ENCODE measurements at places on chromosomes 16 and 17.

- no peak for DNase-seq
Observed at GRCh38 chr16:6913566-6913965, 419.1 kb upstream of the RBFOX1 start.

GRCh38 chr17:34581446-34582184 lies 2.2 kb downstream of the TMEM132E start:
- DNase-seq = no peak

- peak; percentile 47 for DNase-seq
Observed at GRCh38 chr16:16092925-16093627, 130.2 kb downstream of the ABCC6 start.

DNA sequence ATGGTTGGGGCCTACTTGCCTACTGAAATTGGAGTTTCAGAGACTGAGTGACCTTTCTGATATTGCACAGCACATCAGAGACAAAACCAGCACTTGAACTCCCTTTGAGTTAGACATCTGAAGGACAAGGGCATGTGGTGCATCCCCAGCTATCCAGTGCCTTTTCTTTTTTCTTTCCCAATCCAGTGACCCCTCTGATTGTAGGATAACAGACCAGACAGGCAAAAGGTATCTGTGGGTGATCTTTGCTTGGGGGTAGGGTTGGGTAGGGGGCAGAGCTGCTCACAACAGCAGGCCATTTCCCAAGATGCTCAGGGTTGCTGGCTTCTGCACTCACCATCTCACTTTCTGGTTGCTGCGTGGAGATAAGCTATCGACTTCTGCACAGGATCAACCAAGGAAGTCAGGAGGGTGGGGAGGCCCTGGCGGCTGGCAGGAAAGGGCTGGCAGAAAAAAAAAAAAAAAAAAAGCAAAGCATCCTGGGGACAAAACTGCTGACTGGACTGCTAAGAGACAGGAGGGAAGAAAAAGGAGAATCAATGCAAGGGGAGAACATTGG lies 42.2 kb downstream of the HOXB1 start:
- DNase-seq = no peak

- DNase-seq = no peak
Observed at GRCh38 chr16:69378036-69378435, 7.8 kb downstream of the TERF2 start.

DNA sequence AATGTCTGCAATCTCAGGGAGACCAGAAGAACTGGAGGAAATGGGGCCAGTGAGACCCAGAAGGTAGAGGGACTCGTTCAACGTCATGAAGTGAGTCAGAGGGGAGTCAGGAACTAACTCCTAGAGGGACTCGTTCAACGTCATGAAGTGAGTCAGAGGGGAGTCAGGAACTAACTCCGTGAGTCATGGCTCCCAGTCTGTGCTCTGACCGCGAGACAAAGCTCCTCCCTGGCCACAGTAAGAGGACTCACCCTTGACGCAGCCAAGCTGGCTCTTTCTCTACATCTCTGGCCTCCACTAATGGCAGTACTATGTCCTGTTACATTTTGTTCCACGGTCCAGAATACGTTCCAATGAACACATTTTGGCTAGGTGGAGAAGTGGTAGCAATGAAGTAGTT lies 902.5 kb downstream of the KCNJ2 start:
- DNase-seq = no peak

DNA sequence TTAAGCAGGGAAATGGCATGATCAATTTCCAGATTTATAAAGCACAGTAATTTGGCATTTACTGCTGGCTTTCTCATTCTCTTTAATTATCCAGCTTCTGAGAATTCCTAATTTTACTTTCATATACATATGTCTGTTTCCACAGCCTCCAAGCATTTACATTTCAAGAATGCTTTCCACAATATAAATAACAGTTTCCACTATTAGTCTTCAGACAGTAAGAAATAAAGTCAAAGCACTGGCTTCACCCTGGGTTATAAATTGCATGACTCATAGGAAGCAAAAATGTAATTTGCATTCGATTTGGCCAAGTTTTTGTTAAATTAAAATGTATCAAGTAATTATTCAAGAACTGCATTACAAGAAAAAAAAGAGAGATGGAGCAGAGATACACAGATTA lies 53.5 kb downstream of the MPHOSPH6 start:
- no peak for DNase-seq

DNA sequence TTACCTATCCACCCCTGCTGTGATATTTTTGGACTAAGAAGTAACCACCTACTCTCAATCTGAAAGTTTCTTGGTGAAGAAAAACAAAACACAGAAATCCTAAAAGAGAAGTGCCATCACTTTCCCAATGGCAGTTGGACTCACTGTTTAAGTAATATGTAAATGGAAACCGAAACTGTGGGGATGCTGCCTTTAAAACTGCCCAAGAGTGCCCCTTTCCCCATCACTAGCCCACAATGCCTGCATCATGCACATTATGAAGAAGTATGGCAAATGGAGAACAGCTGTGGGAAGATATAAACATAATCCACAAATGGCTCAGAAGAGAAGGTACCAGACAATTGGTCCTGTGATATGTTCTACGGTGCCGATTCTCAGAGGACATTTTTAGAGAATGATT lies 33.5 kb upstream of the SLC6A2 start:
- DNase-seq = no peak

DNA sequence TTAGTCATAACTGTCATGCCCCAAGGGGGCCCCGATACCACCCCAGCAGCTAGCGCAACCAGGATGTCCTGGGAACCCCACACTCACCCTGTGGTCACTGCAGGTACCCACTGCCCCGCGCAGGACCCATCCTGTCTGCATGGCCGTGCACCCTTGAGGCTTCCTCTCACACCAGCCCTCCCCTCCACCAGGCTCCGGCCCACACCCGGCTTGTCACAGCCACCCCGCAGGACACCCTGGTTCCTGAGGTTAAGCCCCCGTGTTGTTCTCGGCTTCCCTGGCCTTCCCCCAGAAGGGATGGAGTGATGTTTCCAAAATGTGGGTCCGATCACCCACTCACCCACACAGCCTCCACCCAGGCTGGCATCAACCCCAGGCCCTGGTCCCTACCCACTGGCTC lies 7.5 kb downstream of the DNASE1L2 start:
- no peak for DNase-seq

GRCh38 chr16:87297407-87297806 lies 19.8 kb downstream of the C16orf95 start:
- DNase-seq = no peak

DNA sequence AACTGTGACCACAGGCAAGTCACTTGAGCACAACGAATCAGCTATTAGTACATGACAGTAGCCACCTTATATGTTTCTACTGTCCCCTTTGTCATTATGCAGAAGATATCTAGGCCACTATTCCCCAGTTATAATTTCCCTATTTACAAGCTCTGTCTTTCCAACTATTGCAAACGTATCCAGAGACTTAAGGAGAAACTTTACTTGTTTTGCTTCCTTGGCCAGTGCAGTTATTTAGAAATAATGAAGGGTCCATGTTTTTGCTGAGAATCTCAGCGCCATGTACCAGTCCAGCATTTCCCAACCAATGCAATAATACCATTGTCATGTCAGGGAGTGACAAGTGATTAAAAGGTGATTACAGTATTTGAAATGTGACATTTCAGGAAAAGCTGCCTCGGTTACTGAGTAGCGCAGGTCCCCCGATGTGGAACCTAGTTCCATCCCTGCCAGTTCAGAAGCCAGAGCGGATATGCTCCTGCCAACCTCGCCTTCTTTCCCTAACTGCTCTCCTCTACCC lies 743 bp downstream of the ZNF624 start:
- no peak for DNase-seq

GRCh38 chr17:50638966-50639713 lies 4.5 kb downstream of the ABCC3 start:
- DNase-seq = no peak

- DNase-seq = no peak
Observed at GRCh38 chr16:29812754-29813643, 1.0 kb downstream of the PRRT2 start.

DNA sequence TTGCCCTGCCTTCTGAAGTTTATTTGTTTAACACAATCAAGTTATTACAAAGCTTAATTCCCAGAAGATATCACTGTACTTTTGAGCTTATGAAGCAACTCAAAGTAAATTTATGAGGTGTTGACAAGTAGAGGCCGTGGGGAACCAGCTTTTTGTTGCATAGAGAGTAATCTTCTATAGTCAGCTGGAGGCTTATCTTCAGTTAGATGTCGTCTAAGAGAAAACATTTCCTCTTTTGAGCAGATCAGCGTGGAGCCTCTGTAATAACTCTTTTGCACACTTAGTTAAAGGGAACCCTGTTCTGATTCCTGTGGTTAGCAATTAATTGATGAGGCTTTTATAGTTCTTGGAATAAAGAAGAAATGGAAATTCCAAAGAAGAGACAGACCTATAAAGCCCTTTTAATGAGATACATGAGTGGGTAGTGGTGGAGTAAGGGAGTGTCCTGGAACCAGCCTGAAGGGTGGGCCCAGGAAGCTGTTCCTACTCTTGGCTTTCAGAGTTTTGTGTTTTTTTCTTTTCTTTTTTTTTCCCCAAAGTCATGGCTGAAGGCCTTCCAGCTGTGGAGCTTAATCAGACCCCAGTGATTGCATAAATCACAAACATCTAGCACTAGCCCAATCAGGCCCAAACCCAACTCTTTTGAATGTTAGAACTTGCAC lies 28.9 kb upstream of the MAP3K14 start:
- DNase-seq = no peak

DNA sequence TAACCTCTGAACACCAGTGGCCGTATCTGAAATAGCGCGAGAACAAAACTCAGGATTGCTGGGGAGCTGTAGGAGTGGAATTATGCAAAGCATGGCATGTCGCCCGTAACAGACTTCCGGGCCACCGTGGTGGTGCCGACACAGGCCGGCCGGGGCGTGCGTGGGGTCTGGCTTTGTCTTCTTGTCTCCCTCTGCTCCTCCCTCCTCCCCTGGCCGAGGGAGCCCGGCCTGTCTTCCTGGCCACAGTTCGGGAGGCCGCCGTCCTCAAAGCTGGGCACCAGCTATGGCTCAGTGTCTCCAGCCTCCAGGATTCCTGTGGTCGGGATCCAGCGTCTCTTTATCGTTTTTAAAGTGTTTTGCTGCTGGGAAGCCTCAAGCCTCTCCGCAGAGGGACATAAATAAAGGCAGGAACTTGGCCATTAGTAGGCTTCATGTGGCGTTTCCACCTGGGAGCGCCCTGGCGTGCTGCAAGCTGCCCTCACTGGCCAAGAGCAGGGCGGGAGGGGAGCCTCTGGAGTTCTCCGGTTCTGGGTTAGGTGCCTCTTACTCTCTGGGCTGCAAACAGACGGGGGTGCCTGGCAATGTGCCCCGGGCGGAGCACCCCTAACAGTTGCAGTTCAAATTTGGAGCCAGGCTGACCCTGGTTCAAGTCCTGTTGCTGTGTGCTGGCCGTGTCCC lies 22.0 kb upstream of the NPTX1 start:
- no peak for DNase-seq

- DNase-seq = no peak
Observed at GRCh38 chr17:17206124-17206912, at the start of gene PLD6. Gene PLD6, minus strand, starts transcription at chr17:17206333. Its CDS starts 47 bp downstream, at chr17:17206286.

GRCh38 chr17:1365445-1366039 lies 34.5 kb downstream of the YWHAE start:
- DNase-seq = peak; percentile 48

- no peak for DNase-seq
Observed at GRCh38 chr17:28466521-28467048, 6.9 kb upstream of the SLC13A2 start.

GRCh38 chr17:38671939-38672720 lies 2.6 kb downstream of the EPOP start:
- DNase-seq = no peak

DNA sequence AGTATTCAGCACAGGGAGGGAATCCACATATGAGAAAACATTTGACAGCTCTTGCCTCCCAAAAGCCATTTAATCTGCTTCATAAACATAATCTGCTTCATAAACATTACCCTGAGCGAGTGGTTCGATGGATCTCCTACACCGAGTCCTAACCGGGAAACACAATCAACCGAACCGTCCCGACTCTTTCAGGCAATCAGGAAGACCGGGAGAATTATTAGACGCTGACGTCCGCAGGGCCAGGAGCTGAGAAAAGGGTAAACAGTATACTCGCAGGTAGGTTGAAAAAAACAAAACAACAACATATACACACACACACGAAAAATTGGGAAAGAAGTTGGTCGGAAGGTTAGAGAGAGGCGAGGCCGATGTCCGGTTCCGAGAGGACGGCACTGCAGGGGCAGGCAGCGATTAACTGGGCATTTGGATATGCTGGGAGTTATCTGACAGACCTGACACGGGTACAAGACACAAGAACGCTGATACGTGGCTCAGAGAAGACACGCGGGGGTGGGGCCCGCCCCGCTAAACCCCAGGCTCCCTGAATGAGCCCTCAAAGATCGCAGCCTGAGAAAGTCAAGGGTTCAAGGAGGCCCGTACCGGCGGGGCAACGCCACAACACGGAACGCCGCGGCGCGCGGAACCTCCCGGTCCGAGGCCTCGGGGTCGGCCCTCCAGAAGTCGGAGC lies 585 bp downstream of the AP1G1 start:
- DNase-seq = no peak

GRCh38 chr17:35051579-35052240 lies 11.8 kb downstream of the RFFL start:
- DNase-seq = no peak

DNA sequence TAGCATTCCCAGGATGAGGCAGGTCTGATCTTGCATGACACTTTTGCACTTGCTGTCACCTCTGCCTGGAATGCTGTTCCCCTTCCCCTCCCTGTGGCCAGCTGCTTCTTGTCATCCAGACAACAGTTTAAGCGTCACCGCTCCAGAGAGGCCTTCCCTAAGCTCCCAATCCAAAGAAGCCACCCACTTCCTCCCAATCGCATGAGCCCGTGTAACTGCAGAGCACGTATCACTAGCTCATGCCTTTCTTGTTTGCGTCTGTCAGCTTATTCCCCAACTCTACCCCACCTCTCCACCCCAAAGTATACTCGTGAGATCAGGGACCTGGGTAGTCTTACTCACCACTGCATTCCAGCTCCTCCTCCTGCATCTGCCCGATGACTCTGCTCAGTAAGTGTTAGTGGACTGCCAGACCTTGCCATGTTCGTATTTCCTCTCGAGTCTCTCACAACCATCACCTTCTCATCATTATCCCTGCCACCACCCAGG lies 92.8 kb downstream of the GAS7 start:
- no peak for DNase-seq
